Stimulated activated CD4-positive, alpha-beta T cell treated with anti-CD3 and anti-CD28 coated beads, Interleukin-4, amount 100 ng/mL, for 1 hour (primary cell): ENCODE measurements at places on chromosomes 1 and 21.

GRCh38 chr1:209207126-209207700 lies 376.3 kb upstream of the CAMK1G start:
- no peak for DNase-seq

DNA sequence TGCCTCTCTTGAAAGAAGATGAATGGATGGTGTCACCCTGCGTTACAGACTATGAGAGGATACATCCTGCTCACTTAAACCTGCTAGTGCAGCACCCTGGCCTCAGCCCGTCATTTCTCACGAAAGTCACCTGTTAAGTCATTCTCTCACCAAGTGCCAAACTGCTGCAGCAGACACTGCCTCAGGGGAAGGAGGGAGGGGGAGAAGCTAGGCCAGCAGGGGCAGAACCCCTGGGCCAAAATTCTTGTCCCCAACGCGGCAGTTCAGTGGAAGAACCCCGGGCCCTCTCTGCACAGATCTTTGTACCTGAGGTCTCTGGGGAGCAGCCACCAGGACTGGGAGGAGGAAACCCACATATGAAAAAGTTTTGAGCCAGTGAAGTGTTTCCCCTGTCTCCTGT lies 37.6 kb downstream of the SYT6 start:
- DNase-seq: no peak

DNA sequence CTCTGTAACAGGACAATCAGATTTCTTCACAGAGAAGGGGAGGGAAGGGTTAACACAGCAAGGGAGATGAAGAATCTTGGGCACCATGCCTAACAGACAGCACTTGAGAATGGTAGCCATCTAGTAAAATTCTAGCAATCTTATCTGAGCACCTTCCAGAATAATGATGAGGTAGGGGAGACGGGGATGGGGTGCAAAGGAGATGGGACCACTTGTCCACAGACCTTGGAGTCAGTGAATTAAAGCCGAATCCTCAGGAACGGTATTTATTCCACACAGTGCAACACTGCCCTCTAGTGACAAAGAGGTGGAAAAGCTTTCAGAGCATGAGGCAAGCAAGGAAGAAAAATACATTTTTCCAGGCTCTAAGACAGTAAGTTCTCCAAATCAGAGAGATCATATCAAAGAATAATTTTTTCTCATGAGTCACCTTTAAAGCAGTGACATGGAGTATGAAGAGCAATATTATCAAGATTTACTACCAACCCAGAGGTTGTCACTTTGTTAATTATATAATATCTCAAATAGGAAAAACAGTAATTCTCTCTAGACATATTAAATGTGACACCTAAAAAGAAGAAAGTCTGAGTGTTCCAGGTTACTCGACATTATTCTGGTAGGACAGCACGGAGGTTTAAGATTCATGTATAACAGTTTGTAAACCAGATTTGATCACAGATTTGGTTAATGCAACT lies 43.3 kb upstream of the LPAR3 start:
- no peak for DNase-seq

DNA sequence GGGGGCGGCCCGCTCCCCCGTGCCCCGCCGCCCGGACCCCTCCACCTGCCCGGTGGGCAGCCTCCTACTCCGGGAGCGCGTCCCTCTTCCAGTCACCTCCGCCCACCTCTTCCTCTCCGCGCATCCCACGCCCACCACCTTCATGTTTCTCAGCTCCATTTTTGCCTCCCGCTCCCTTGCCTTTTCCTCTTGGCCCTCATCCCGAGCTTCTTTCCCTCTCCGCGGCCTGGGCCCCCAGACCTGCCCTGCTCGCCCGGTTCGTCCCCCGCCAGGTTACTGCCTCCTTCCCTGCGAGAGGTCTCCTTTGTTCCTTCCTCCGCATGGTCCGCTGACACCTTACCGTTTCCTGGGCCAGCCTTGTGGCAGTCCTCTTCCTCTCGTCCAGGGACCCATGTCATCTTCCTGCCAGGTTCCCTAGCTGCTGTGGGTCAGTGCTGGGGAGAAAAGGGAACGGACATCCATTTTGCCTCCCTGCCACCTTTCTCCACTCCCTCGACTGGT lies 563 bp downstream of the QSOX1 start:
- DNase-seq: peak; percentile 32

DNA sequence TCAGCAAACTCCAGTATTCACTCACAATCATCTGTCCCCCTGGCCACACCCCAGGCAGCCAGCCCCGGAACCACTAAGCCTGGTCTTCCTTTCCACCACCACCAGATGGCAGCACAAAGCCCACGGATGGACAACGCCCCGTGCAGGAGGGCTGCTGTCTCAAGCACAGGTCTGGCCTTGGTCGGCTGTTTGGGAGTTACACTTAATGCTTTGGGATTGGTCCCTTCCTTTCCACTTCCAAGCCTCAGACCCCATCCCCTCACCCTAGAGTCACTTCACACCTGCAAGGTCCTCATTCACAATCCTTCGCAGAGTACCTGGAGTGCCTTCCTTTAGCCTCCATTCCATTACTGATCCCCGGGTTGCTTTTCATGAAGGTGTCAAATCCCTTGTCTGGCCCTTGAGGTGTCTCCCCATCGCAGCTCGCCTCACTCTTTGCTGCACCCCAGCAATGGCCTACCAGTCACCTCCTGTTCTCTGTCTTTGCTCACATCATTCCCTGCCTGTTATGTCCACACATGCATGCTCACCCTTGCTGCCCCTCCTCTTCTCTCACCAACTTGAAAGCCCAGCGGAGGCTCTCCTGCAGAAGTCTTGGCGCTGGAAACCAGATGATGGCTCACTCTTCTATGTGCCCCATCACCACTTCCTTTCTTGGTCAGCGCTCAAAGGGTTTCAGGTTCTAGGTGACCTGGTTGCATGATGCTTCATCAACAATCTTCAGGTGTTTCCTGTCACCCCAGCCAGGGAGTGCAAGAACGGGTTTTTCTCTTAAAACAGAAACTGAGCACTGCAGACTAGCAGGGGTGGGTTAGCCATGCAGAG lies 24.9 kb upstream of the KCNA2 start:
- peak; percentile 82 for DNase-seq

DNA sequence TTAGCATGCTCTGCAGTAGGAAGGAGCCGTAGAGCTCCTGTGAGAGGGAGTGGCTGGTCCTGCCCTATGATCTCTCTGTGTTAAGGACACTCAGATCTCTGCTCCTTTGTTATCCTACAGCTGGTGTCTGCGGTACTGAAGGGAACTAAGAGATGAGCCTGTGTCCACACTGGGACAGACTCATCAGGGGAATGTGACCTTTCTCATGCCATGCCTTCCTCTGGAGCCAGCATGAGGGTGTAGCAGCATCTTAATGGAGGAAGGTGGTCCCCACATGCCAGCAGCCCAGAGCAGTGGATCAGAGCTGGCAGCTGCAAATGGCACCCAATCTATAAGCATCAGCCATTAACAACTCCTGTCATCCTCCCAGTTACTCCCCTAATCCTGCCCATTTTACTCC lies 24.7 kb upstream of the GUCA2B start:
- DNase-seq: no peak

DNA sequence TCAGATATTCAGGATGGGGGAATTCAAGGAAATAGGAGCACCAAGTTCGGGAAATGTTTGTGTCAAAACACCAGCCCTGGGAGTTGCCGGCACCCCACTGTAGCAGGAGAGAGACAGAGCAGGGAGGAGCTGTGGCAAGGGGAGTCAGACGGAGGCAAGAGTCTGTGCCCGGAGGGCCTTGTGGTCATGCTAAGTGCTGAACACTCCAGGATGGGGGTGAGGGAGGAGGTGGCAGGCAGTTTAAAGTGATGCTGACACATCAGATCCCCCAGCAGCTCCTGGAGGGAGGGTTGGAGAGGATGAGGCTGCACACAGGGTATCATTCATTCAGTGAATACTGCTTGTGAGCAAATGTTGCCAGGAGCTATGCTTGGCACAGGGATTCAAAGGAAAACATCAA lies 150.3 kb upstream of the ETV3 start:
- DNase-seq: no peak

GRCh38 chr21:35751171-35751570 lies 309.2 kb downstream of the SETD4 start:
- DNase-seq: no peak
